Stimulated activated CD8-positive, alpha-beta memory T cell treated with anti-CD3 and anti-CD28 coated beads, Interleukin-4, amount 100 ng/mL, for 1 hour (primary cell): ENCODE measurements at places on chromosomes 1 and 21.

DNA sequence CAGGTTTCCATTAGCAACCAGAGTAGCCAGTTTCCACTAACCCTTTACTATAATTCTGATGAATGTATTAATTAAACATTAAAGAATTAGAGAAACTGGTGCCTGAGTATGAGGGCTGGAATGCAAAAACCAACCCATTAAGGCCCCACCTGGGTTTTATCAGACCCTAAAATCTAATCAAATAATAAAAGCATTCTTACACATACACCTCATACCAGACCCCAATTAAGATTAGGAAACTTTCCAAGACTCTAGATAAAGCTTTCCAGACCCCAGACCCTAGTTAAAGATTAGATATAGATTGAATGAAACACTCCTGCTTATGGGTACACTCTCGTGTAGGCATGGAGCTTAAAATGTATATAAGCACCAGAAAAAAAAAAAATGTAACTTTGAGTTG, 581.3 kb upstream of the BEND5 start:
- no peak for DNase-seq

DNA sequence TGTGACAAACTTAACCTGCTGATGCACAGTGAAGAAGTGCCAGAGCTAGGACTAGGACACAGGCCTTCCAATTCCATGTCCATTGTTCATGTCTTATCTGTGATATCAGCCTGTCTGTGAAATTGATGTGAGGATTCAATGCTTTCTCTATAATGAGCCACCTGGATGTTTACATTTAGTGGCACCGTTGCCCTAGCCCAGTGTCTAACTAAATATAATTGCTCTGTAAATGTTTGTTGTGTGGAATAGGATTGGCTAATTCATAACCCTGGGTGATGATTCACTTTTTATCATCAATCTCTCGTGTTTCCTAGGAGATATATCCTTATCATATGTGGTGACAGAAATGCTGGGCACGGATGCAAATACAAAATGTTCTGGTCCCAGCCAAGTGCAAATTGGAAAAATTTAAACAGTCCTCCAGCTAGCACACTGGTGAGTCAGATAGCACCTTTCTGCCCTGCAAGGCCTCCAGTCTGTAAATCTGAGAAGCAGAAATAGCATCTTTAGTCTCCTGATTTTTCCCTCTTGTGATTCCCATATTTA, 46.9 kb upstream of the GNG12 start:
- no peak for DNase-seq

DNA sequence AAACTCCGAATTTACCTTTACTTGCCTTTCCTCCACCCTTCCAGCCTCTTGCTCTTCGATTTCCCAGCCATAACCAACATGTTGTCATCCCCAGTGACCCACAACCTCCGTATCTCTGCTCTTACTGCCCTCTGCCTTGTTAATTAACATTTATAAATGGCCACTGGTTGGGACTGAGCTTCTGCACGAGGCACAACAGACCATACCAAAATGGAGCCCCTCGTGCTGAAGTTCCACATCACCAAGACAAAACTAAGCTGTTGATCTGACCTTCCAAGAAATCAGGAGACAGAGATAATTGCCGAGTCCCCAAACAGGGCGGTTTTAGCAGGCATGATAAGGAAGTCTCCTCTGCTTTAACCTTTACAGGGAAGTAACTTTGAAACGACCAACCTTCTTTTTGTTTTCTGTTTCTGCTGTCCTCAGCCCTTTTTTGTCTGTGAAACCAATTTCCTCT, 71.9 kb downstream of the NMNAT2 start:
- DNase-seq = no peak

- no peak for DNase-seq
These were observed 4.8 kb downstream of the RCAN3 start for GRCh38 chr1:24507405-24507804.

GRCh38 chr1:33848205-33848937, 15.5 kb upstream of the HMGB4 start:
- no peak for DNase-seq

GRCh38 chr1:43994794-43995790, 3.7 kb downstream of the CCDC24 start:
- DNase-seq = no peak

GRCh38 chr1:151705753-151706463, 10.7 kb downstream of the CELF3 start:
- DNase-seq = no peak

GRCh38 chr1:30757352-30758120, at the start of gene LAPTM5:
Gene LAPTM5 (minus strand): TSS chr1:30757774. CDS start chr1:30757745, 29 bp downstream.
- DNase-seq = no peak

GRCh38 chr1:38852780-38853179, 6.8 kb downstream of the RRAGC start:
- no peak for DNase-seq

- DNase-seq = no peak
These were observed 170.9 kb downstream of the LRRC7 start for GRCh38 chr1:69738458-69739250.

DNA sequence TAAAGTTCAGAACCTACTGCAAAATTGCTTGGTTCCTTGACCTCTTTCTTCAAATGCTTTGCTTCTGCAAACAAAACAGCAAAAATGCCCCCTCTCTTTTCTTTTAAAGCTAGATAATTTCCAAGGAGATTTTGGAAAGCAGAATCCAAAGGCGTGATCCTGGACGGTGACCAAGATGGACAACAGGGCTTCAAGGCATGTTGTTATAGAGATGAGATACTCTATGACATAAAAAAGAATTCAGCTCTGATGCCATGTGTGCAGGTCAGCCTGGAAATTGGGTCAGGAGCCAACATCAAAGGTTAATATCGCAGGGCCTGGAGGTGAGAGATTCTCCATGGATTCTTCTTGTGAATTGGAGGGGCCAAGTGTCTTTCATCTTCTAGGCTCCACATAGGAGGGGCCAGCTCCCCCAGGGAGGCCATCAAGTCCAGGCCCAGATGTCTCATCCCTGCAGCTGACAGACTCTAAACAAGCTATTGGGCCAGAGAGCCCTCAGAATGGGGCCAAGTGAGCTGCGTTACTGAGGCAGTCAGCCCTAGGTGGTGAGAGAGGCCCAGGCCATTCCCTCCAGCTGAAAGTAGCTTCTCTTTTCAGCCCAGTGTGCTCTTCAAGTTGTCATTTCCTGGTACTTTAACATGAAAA, 45.5 kb downstream of the NMNAT2 start:
- no peak for DNase-seq

DNA sequence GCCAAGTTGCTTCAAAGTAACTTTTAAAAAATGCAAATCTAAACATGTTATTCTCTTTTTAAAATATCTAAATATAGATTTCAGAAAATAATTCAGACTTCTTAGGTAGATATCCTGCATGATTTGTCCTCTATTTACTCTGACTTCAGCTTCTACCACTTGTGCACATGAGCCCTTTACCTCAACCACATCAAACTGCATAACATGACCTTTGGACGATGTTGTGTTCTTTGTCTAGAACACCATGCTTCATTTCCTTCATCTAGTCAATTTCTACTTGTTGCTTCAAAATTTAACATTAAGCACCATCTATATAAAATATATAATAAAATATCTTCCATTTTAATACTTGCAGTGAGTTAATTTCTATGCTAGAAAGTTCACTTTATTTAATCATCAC, 96.9 kb downstream of the PLPP3 start:
- DNase-seq = no peak

DNA sequence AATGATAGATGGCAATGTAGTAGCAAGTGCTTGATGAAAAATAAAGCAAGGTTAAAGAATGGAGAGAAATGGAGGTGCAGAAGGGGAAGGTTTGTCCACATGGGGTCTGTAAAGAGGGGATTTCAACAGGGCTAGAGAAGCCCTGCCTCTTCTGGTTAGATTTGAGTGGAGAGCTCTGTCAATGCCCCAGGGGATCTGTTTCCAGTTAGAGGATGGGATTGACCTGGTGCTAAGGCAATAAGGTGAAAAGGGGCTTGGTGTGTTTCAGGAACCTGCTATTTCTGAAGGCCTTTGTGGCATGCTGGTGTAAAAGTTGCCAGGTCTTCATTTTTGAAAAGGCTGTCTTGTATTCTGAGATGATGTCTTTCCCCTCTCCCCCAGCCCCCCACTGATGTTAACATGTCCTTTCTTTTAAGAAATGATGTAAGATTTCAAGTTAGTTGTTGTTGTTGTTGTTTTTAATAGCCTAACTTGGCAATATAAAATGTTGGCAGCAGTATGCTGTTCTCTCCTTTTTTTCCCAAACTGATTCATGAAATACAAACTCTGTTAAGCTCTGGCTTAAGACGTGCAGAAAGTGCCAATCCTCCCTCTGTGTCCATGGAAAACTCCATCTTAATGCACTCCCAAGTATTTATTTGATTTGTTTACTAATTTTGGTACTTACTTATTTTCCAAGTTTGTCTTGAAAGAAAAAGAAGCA, 370.3 kb upstream of the ADGRL2 start:
- no peak for DNase-seq

DNA sequence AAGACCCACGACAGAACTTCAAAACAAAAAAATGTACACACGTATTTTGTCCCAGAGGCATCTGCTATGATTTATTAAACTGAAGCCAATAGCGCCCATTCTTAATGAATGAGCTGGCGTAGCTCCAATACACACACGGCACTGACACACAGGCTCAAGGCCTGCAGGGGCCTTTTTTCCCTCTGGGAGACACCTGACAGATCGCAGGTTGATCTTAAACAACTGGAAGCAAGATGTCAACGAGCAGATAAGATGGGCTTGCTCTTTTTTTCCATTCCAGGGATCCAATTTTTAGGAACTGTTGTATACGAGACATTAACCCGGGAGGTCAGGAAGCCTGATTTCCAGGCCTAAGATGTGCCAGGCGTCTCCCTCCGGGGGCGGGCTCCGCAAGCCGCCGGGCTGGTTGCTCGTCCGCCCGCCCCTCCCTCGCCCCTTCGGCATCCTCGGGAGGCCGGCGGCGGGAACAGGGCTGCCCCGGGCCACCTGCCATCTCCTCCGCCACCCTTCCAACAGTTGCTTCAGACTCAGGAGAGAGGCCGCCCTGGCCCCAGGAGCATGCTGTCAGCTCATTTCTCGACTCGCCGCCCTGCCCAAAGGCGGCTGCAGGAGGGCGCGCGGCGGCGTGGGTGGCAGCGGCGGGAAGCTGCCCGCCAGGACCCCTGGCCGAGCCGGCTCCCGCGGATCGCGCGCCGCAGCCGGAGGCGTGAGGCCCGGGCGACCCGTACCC, 735 bp downstream of the TTC13 start:
- no peak for DNase-seq

DNA sequence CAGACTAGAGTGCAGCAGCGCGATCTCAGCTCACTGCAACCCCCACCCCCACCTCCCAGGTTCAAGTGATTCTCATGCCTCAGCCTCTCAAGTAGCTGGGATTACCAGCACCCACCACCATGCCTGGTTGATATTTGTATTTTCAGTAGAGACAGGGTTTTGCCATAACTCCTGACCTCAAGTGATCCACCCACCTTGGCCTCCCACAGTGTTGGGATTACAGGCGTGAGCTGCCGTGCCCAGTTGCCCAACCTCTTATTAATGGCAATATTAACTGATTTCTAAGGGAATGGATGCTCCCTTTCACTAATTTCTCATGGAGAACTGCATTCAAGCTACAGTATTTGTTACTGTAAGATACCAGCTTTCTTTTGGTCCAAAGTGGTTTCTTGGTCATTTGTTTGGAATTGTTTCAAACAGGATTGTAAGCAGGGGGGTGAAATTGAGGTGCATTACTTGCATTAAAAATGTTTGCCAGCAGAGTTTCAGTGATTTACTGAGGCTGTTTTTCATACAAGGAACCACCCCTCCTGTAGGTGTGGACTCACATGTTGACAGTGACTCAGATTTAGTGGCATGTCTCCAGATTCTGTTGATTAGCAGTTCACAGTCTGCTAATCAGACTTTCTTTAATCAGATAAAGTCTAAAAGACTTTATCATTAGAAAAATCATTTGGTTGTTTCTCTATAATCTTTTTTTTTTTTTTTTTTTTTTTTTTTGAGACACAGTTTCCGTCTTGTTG, 3.9 kb upstream of the TGFBR3 start:
- no peak for DNase-seq

DNA sequence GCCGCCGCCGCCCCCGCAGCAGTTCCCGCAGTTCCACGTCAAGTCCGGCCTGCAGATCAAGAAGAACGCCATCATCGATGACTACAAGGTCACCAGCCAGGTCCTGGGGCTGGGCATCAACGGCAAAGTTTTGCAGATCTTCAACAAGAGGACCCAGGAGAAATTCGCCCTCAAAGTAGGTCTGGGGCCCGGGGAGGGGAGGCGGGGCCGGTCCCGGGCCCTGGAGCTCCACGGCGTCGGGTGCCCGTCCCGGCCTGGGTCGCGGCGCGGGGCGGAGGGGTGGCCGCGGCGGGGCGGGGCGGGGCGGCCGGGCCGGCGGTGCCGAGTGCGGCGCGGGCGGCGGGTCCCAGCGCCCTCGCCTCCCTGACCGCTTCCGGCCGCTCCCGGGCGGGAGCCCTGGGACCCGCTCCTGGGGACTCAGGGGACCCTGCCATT, 646 bp downstream of the MAPKAPK2 start:
- DNase-seq = peak; percentile 10

GRCh38 chr1:6874298-6874697, 89.0 kb downstream of the CAMTA1 start:
- DNase-seq = no peak

DNA sequence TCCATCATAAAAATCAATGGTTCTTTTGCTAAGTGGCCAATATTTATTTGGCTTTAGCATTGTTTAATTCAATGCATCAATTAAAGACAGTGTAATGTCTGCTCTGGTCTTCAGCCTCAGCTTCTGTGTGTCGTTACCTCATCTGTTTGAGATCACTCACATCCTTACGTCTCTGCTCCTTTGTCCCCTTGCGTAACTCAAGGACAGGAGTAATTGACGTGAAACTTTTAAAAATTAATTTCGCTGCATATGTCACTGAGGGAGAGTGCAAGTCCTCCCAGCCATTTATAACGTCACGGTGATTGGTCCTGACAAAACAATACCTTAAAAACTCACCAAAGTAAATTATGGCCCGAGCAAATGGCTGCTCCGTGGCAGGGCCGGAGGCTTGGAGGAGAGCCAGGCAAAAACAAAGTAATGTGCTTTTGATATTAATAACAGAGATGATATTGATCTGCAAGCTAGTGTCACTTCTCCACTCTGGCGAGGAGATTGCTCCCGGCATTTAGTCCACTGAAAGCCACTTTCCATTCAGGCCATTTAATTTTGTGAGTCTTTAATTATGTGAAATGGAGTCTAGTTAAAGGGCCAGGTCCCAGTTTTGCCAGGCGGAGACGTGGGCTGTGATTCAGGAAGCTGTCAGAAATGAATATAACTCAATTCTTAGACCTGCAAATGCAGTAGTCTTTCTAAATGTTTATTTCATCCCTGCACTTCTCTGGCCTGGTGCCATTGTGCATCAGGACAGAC, 150.9 kb upstream of the POU3F1 start:
- no peak for DNase-seq

DNA sequence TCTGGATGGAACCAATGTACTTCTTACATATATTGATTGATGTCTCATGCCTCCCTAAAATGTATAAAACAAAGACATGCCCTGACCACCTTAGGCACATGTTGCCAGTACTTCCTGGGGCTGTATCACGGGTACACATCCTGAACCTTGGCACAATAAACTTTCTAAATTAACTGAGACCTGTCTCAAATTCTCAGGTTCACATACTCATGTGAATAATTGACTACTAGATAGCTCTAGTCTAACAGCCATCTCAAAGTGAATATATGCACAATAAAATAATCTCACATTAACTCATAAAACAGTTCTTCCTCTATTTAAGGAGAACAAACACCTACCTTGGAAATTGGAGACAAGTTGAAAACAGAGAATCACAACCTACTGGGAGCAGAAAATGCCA, 5.6 kb downstream of the DNAI4 start:
- DNase-seq = no peak
